ENCODE measurements at places on chromosomes 1 and 21.

DNA sequence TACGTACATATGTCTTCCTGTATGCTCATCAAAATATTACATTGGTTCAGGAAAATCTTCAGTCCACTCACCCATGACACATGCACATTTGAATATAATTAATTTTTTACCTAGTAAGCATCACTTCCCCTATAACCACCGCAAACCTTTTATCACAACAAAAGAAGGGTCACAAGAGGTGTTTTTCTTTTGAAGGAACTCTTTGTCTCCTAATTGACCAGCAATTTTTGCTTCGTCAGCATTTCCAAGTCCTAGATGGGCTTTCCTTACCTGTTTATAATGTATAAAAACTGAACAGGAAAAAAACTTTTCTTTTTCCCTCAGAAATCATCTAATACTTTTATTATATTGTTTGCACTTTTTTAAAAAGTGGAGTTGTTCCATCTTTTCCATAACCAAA, 631.3 kb downstream of the PLA2G4A start:
- DNase-seq = no peak

GRCh38 chr1:113579256-113580018, 179.8 kb downstream of the PHTF1 start:
- DNase-seq = no peak

GRCh38 chr21:43971201-43971991, 40.7 kb upstream of the TRAPPC10 start:
- no peak for DNase-seq

GRCh38 chr1:2256435-2257244, 28.5 kb downstream of the SKI start:
- no peak for DNase-seq

- no peak for DNase-seq
Observed at GRCh38 chr1:36951761-36952160, 82.6 kb downstream of the GRIK3 start.

DNA sequence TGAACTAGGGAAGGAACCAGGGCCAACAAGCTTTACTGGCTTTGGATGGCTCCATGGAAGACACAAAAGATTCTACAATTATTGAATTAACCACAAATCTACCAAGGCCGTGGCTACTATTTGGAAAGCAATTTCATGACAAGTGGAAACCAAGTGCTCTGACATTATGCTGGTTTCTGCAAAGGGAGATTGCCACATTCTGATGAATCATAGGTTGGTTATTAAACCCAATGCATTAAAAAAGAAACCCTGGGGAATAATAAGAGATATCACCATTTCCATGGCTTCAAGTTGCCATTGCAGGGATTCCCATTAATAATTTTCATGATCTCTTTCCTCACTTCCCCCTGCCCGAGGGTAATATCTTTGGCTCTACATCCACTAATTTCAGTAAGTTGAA, 359.2 kb upstream of the NCAM2 start:
- no peak for DNase-seq

DNA sequence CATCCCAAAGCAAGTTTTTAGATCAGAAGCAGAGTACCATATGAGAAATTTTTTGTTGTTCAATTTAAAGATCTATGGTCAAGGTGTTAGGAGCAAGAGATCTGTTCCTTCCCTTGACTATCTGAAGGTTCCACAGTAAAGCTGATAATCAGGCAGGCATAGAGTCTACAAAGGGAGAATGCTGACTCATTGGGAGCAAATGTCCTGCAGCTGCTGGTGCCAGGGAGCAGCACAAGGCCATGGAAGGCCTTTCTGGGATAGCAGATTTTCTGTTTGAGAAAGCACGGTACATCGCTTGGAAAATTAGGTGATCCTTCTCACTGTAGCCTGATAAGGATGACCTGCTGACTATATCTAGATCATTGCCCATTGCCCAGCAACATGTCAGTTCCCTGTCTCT, 210.1 kb upstream of the C1orf87 start:
- DNase-seq = no peak

GRCh38 chr1:160168609-160169369, 17.4 kb downstream of the ATP1A4 start:
- DNase-seq = no peak

DNA sequence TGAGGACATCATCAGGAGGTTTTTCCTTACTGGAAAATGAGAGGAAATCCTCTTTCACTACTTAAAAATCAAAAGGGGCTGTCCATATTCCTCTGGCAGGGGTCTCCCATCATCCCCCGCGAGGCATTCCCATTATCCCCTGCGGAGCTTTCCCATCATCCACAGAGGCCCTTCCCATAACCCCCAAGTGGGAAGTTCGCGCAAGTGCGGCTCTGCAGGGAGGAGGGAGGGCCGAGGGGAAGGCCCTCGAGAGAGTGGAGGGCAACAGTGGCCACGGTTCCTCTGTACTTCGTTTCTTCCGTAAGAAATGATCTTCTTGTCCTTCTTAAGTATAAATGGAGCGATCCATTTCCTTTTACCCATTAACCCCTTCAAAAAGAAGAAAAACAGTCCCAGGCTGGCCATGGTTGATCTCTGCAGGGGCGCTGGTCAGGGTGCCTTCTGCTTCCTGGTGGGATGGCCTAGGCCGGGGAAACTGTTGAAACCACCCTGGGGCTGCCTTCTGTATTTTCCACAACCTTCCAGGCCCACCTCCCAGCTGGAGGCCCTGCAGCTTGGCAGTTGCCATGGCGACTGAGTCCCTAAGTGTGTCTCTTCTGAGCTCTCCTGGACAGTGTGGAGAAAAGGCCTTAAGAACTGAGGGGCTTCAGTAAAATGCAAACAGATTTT, 3.6 kb upstream of the RSPH1 start:
- DNase-seq = no peak

- DNase-seq = no peak
Observed at GRCh38 chr1:29004288-29004687, 89.9 kb downstream of the EPB41 start.

GRCh38 chr1:192133350-192133926, 24.8 kb upstream of the RGS18 start:
- no peak for DNase-seq

GRCh38 chr1:12276225-12276624, 46.4 kb downstream of the VPS13D start:
- DNase-seq = no peak

DNA sequence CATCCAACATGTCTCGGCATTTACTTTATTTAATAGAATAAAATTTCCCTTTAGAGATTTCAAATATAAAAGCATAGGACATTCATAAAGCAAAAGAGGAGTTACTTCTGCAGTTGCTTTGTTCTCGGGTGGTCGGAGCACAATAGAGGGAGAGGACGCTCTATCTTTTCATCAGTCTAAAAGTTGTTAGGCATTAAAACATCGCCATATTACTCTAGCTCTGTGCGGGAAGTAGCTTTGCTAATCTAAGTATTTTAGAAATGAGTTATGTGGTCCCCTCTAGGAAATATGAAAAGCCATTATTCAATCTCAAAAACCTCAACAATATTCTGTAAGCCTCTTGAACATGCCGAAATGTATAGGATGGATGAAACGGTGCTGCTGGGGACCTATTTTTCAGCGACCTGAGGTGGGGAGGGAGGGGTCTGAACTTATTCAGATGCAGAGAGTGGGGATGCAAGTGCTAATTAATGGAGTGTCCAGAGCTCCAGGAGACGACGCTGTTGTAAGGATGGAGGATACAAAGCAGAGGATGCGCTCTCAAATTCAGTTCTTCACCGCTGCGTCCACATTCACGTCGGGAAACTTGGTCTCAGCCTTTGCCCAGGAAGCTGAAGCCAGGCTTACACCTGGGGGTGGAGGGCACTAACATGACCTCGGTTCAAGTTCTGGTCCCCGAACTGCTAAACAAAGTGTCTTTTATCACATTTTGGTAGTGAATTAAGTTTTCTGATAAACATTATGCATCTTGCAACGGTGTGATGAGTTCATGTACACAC, 6.3 kb downstream of the CDKN2C start:
- DNase-seq = no peak

- DNase-seq = no peak
Observed at GRCh38 chr1:66401244-66401643, 132.7 kb upstream of the SGIP1 start.

DNA sequence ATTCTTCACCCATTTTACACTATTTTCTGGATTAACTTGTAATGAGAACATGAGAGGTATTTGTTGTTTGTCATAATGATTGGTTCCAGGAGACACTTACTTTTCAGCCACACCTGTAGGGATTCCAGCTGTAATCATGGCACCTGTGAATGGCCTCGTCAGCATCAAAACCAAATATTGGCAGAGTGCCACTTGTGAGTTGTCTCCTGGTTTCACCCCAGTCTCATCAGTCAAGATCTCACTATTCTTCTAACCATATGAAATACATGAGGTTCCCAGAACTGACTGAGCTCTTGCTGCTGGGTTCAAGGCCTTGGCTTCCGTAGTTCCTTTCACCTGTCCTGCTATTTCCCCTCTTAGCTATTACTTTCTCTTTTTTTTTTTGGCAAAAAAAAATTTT, 246.6 kb upstream of the ADGRL2 start:
- no peak for DNase-seq

DNA sequence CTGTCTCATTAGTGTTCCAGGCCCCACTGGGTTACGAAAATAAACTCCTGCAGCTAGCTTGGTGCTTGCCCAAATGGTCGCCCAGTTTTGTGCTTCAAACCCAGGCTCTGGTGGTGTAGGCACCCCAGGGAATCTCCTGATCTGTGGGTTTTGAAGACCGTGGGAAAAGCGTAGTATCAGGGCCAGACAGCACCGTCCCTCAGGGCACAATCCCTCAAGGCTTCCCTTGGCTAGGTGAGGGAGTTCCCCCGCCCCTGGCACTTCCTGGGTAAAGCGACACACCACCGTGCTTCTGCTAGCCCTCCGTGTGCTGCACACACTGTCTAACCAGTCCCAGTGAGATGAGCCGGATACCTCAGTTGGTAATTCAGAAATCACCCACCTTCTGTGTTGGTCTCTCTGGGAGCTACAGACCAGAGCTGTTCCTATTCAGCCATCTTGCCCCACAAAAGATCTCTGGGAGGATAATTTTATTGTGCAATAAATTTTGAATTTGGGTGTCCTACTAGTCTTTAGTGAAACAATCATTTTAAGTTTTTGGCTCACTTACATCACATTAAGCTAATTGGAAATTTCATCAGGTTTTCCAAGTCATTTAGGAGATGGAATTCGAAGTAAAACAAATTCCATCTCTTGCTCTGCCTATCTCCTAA, 9.4 kb upstream of the SLC25A24 start:
- DNase-seq = no peak

- DNase-seq = no peak
Observed at GRCh38 chr1:246784621-246785493, 60.6 kb downstream of the SCCPDH start.

DNA sequence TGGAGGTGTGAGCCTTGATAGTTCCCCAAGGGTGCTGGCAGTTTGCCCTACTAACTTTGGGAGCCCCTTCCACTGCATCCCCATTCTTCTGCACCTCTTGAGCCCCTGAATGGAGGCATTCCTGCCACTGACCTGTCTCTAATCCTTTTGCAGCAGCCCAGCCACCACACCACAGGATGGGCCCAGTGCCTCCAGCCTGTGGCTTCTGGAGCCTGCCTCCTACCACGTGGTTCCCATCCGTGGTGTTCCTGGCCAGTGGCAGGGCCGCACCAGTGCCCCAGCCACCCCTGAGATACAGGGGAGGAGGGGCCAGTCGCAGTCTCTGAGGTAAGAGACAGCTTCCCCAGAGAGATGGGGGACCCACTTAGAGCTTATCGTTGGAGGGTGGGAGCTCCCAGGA, 14.4 kb downstream of the INAVA start:
- no peak for DNase-seq

DNA sequence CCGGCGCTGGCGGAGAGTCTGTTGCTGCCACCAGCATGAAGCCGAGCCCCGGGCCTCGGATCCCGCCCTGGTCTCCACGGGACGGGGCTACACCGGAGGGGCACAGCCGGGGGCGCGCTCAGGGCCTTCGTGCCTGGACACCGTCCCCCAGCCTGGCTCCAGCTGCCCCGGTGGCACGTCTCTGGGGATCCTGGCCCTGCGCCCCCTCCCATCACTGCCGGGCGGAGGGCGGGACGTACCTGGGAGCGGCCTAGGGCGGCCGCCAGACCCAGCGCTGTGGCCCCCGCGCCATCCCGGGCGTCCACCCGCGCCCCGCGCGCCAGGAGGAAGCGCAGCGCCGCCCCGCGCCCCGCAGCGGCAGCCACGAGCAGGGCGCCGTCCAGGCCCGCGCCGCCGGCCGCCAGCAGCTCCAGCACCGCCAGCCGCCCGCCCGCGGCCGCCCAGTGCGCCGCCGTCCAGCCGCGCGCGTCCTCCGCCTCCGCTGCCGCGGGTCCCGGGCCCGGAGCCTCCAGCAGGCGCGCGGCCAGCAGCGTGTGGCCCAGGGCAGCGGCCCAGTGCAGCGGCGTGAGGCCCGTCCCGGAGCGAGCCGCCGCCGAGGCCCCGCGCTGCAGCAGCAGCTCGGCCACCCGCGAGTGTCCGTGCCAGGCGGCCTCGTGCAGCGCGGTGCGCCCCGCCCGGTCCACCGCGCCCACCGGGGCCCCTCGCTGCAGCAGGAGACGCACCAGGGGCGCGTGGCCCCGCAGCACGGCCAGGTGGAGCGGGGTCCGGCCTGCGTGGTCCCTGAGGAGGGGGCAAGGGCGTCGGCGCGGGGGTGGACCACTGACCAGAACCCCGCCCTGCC, 1.0 kb downstream of the ANKRD65 start:
- no peak for DNase-seq

DNA sequence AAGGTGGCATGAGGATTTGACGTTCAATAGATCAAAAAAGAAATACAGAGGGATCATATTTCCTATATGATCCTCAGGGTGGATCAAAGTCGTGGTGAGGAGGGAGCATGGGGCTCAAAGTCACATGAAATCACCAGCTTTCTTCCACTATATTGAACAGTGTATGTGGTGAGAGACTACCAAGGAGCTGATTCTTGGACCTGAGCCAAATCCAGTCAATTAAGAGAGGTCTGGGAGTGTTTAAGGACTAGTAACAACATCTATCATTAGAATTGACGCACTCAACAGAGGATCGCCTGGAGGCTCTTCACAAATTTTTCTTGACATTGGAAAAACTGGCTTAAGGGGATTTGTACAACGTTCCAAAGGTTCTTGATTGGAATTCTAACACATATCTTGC, 267.7 kb upstream of the PROX1 start:
- no peak for DNase-seq

DNA sequence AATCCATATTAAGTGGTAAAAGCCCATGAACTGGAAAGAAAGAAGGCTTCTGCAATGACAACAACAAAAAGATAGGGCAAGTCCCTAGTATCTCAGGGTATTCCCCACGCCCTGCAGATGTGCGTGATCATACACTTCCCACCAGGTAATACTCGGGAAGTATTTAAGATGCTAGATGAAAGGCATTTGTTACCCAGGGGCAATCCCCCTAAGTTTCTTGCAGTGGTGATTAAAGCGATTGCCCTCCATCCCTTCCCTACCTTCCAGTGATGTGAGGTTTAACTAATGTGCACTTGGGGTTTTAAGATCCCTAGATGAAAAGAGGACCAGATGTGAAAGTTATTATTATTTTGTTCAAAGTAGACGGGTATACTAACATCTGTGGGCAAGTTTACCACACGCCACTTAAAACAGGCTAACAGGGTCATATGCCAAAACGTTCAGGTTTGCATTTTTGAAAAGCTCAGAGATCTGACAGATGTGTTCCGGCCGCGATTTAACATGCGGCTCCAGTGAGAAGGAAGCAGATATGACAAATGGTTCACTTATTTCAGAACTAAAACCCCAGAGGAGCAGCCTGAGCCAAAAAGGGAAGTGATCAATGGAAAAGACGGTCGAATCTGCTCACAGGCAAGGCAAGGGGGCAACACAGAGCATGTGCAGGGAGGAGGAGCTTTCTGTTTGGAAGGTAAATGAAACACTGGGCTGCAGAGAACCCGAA, 17.4 kb downstream of the TIAM1 start:
- no peak for DNase-seq

Data from stimulated activated CD4-positive, alpha-beta T cell treated with anti-CD3 and anti-CD28 coated beads, Interleukin-1b, Interleukin-23, amount 100 ng/mL, for 1 hour (primary cell).